T-helper 2 cell (primary cell): ENCODE measurements at places on chromosomes 6 and 20.

- no peak for DNase-seq
These were observed 4.7 kb downstream of the PTK6 start for GRCh38 chr20:63532449-63532971.

DNA sequence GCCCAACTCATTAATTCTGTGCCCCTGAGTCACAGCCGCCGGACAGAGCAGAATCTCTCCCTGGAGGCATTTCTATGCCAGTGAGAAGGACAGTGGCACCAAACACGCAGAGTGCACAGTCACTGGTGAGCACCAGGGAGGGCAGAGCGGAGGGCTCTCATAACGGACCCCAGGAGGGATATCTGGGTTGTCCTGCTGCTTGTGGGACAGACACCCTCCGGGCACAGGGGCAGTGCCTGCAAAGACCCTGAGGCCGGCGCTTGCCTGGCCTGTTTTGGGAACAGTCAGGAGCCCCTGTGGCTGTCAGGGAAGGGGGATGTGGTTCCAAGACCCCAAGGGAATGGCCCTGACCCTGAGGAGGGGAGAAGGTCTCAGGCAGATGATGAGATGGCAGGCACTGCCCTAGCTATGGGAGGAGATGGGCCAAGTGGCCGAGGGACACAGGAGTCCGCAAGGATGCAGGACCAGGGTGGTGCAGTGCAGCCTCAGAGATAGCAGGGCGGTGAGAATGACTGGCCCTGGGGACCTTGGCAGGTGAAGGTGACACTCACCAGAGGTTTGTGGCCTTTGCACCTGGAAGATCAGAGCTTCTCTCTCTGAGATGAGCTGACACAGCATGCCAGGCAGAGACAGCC, 270.8 kb downstream of the SMOC2 start:
- no peak for DNase-seq

- no peak for DNase-seq
These were observed 124.2 kb downstream of the LY86 start for GRCh38 chr6:6712449-6713403.

GRCh38 chr6:6220718-6221117, 99.7 kb downstream of the F13A1 start:
- no peak for DNase-seq

GRCh38 chr6:84809455-84809854, 45.1 kb upstream of the TBX18 start:
- no peak for DNase-seq

DNA sequence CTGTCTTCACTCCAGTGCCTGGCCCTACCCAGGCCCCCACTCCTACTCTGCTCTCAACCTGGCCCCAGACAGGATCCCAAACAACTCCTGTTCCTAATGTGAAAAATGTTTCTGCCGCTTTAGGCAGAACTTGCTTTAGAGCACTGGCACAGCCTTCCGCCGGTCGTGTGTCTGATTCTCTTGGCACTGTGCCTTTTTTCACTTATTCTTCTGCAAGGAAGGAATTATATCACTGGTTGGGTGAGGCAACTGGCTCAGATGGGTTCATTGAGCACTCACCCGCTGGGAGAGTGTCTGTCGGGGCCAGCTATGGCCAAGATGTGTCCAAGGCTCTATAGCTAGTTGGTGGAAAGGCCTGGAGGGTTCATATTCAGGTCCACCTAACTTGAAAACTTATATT, 33.6 kb upstream of the HLA-A start:
- DNase-seq, result no peak

- DNase-seq, result no peak
These were observed 20.4 kb upstream of the RAB23 start for GRCh38 chr6:57242505-57242904.

DNA sequence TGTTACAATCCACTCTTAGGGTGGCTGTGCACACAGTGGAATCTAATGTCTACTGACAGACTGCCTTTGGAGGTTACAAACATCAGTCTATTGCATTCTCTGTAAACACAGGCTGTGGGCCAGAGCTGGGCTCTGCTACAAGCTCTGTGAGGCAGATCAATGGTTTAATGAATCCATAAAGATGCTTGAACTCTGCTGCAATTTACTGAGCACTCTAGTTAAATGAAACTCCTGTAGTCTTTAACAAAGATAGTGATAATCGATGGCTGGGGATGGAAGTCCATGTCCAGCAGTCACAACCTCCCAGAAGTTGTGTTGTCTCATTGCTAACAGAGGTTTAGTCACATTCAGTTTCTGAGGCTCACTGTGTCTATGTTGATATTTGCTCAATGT, 50.5 kb downstream of the SOBP start:
- DNase-seq, result no peak

DNA sequence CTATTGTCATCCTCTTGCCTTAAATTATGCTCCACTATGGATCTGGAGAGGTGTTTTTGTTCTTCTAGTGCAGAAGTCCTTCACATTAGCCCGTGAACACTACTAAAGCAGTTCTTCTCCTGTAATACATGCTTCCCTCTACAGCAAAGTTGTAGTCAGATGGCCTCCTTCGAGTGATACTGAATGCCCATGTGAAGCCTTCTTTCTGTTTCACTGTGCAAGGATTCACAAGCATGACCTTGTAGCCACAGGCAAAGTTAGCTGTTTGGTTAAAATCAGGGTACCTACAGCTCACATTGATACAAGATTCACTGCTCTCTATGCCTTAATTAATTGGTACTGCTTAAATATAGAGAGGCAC, 47.6 kb downstream of the ARHGAP18 start:
- no peak for DNase-seq

GRCh38 chr20:61298661-61299060, 46.6 kb downstream of the CDH4 start:
- no peak for DNase-seq

DNA sequence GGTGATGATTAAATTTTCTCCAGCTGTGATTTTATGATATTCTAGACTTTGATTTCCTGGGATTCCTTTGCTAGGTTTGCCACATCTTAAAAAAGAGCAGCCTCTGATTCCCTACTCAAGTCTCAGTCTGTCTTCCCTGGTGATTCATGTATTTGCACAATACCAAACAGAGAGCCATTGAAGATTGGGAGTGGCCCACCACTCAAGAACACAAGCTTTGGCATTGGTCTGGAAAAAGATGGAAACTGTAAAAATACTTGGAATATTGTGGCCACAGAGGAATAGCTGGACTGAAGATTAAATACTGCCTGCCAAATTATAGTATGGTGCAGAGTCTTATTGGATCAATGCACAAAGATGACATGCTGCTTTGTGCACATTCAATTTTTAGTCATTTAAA, 32.9 kb downstream of the PTCHD4 start:
- DNase-seq, result no peak

GRCh38 chr6:14108571-14109410, 8.8 kb upstream of the CD83 start:
- DNase-seq, result peak; percentile 7
